ENCODE measurements at places on chromosomes 4 and X.

GRCh38 chr4:65943076-65943475 is 272.8 kb upstream of the EPHA5 start:
- no peak for DNase-seq

- DNase-seq: no peak
Observed at GRCh38 chrX:9966775-9967408, at the start of gene CLDN34. CLDN34 (plus strand) TSS chrX:9967358; CDS start chrX:9967358, 0 bp downstream.

DNA sequence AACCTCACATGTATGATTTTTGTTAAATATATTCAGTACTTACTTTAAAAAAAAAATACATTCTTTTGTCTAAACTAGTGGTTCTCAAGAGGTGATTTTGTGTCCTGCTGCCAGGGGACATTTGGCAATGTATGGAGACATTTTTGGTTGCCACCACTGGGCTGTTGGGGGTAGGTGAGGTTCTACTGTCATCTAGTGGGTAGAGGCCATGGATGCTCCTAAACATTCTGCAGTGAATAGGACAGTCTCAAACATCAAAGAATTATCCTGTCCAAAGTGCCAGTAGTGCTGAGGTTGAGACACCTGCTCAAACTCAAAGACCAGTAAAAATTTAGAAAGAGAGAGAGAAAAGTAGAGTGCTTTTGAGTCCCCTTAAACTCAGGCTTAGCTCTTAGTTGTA is 32.9 kb upstream of the PGM2 start:
- peak; percentile 5 for DNase-seq

DNA sequence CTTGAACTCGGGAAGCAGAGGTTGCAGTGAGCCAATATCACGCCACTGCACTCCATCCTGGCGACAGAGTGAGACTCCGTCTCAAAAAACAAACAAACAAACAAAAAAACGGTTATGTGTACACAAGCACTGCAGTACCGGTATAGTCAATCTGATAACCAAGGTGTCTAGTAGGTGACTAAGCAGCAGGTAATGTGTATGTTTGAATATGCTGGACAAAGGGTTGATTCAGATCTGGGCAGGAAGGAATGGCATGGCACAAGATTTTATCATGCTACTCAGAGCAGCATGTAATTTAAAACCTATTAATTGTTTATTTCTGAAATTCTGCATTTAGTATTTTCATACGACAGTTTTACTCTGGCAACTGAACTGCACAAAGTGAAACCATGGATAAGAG is 41.7 kb downstream of the MAGEC1 start:
- DNase-seq: no peak

DNA sequence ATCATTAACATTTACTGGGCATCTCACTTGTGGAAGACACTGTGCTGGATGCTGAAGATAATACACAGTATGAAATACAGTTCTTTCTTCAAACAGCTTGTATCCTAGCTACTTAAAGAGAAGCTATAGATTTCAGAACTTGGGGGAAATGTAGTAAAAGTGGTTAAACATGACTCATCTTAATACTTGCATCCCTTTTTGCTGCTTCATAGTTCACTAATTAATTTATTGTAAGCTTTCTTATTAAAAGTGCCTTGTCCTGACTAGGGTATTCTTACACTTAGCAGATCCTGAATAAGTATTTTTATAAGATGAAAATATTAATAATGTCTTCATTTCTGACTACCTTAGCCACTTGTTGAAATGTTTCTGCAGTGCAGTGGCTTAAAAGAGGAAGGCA is 132.8 kb upstream of the STIM2 start:
- DNase-seq: no peak

- no peak for DNase-seq
Observed at GRCh38 chr4:7398788-7399439, 35.8 kb downstream of the PSAPL1 start.

- peak; percentile 3 for DNase-seq
Observed at GRCh38 chr4:108762559-108763225, at the start of gene ETNPPL. ETNPPL (minus strand) TSS chr4:108763053; CDS start chr4:108762898, 155 bp downstream.

GRCh38 chr4:124104101-124104500 is 608.4 kb downstream of the ANKRD50 start:
- no peak for DNase-seq

- DNase-seq: no peak
Observed at GRCh38 chr4:20256381-20256881, 4.7 kb downstream of the SLIT2 start.

DNA sequence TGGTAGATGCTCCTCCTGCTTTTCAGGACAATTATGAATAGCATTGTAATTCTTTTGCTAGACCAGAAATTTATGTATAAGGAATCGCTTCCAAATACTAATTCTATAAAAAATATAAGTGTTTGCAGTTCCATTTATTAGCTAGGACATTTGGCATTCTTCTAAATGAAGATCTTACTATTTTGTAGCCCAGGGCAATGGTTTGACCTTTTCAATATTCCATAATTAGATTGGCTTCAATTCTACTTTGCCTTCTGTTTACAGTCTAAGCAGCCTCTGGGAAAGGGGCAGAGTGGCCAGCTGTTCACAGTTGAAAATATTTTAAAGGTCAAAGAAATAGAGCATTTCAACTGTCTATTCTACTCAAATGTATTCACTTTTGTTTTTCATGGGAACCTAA is 912.1 kb upstream of the GRIA3 start:
- no peak for DNase-seq

GRCh38 chr4:52813546-52813945 is 48.6 kb upstream of the RASL11B start:
- no peak for DNase-seq

DNA sequence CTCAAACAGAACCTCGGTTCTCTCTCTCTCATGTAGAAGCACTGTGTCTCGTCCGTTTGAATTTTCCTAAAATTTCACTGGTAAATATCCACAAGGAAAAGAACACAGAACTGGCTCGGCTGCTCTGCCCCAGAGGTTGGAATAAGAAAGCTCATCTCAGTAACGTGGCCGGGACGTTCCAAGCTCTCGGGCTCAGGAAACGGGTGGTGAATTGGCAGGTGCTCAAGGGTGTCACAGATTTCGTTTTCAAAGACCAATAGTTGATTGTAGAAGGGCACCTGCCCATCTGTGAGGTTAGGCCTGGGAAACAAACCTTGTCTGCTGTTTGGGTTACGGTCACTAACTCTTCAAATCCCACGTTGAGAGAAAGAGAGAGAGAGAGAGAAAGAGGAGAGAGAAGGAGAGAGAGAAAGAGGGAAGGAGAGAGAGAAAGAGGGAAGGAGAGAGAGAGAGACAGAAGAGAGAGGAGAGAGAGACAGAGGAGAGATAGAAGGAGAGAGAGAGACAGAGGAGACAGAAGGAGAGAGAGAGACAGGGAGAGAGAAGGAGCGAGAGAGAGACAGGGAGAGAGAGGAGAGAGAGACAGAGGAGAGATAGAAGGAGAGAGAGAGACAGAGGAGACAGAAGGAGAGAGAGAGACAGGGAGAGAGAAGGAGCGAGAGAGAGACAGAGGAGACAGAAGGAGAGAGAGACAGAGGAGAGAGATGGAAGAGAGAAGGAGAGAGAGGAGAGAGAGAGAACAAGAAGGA is 106.6 kb downstream of the CRLF2 start:
- DNase-seq: no peak

GRCh38 chr4:145709843-145710242 is 29.9 kb downstream of the C4orf51 start:
- DNase-seq: no peak

DNA sequence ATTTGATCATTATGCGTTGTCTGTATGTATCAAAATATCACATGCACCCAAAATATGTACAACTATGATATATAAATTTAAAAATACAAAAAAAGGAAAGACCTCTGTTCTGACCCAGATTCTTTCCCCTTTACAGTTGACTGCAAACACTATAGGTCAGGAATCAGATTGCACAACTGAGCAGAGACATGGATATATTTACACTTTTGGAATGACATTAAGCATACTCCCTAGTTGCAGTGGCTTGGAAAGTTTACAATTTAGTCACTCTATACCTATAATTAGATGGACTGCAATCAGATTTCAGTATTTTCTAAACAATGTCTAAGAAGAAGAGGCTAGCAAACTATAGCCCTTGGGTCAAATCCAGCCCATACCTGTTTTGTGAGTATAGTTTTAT is 98.5 kb upstream of the INPP4B start:
- DNase-seq: no peak

DNA sequence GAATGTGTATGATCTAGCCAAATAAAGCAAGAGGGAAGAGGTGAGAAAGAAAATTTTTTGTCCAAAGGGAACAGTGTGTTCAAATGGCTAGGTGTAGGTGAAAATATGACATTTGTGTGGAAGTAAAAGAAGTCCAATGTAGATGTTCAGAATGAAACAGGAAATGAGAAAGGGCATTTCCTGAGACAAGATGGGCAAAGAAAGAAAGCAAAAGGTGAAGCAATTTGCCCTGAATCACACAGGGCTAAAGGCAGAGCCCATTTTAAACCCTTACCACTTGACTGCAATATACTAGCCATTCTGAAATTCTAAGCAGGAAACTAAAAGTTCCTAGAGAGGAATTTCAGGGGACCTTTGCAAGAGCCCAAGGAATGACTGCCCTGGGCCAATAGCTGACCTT is 36.0 kb downstream of the CLOCK start:
- DNase-seq: no peak
